Left forelimb (tissue), 1 donor: ENCODE measurements at places on chromosomes 4 and X.

- no peak for DNase-seq
Observed at GRCh38 chrX:118943102-118943501, 31.3 kb upstream of the LONRF3 start.

DNA sequence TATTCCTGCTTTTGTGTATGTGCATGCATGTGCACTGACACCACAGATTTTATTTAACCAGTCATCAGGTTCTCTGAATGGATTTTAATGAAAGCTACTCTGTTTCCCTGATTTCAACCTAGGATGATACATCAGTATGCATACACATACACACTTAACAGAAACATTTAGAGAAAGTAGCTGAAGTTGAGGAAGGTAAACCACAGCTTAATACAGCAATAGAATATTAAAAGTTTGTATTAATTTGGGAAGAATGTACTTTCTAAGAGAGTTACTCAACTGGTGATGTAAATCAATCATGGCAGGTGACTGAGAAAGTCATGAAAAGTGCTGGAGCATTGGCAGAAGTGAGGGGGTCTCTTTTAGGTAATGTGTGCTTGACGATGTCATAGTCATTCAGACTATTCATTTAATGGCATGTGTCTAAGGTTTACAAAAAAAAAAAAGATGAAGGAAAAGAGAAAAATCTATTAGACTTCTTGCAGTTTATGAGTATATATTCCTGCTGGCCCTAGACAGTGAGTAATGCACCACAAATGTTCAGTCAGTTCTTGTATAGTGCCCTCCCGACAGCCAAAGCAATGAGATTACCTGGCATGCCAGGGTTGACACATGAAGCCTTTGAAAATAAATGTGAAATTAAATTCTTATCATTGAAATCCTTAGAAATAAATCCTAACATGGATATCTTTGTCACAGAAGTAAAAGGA is 187.6 kb downstream of the RAPGEF2 start:
- DNase-seq, result no peak

DNA sequence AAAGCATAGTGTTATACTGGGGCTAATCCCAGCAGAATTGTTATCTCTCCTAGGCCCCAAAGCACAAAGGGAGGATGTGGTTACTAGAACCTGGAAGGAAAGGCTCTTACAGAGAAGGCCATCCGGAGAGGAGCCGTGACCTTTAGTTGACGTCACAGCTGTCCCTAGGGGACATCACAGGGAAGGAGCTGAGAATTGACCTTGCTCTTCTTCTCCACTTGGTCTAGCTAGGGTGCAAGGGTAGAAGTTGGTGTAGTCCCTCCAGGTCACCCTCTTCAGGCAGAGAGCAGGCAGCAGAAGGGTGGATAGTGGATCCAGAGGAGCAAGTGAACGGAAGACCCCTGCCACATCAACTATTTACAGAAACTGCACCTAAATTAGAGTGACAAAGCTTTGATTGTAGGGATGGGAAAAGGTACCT is 22.8 kb upstream of the FGF2 start:
- no peak for DNase-seq

GRCh38 chr4:78565971-78566372 is 14.4 kb downstream of the ANXA3 start:
- no peak for DNase-seq
